GM18507 (cell line): ENCODE measurements at places on chromosomes 12 and 14.

DNA sequence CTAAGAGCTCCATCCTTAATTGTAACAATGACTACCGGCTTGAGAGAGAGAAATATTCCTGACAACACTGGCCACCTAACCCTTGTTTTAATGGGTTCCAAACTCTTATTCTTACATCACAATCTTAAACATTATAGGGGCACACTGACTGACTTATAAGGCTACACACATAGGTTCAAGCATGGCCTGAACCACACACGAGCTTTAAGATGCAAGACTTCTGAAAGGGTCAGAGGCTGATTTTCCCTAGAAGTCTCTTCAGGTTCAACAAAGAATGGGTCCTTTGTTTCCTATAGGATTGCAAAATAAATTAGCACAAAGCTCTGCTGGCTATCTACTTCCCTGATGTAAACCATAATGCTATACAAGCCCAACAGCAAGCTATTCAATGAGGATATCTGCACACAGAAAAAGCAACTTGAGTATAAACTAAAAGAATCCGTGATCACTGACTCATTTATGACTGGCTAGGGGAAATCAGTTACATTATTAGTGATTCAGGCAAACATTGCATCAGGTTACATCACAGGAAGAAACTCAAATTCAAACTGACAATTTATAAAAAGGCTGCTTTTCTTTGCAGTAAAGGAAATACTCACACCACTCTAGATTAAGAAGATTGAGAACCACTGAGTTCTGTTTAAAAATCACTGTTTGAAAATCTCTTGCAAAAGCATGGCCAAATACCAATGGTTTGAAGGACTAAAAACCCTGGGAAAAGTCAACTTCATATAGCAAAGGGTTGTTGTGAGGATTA is 8.5 kb downstream of the BTG1 start:
- no peak for DNase-seq

GRCh38 chr14:52950410-52950897 is 396 bp downstream of the FERMT2 start:
- DNase-seq, result no peak

GRCh38 chr14:52131640-52132320 is 62.9 kb upstream of the NID2 start:
- DNase-seq, result peak; percentile 29

GRCh38 chr12:100857418-100857817 is 62.8 kb downstream of the ANO4 start:
- DNase-seq, result no peak

GRCh38 chr14:68982581-68982980 is 3.5 kb upstream of the ACTN1 start:
- DNase-seq, result no peak

- DNase-seq, result no peak
Observed at GRCh38 chr12:27123642-27124041, 41.3 kb upstream of the C12orf71 start.

DNA sequence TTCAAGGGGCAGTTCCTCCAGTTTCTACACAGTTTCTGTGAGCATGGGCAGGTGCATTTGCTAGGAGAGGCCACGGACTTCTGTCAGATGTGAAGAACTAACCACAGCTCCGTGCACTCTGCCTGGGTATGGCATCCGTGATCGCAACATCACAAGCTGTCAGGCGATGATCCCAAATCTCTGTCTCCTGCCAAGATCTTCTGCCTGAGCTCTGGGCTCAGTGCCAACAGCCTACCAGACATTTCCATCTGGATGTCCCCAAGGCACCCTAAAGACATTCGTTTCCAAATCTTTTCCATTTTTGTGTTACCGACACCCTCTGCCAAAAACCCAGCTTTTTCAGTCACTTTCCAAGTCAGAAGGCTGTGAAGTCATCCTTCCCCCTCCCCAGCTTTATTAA is 292.1 kb downstream of the GLT1D1 start:
- no peak for DNase-seq

DNA sequence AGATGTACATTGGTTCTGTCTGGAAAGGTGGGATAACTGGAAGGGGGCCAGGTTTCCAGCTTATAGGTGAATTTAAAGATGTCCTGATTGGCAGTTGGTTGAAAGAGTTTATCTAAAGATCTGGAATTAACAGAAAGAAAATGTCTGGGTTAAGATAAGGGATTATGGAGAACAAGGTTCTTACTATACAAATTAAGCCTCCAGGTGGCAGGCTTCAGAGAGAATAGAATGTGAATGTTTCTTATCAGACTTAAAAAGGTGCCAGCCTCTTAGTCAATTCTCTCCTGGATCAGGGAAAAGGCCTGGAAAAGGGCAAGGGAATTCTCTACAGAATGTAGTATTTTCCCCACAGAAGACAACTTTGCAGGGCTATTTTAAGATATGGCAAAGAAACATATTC is 53.1 kb downstream of the CNTN1 start:
- no peak for DNase-seq

- no peak for DNase-seq
Observed at GRCh38 chr14:61965030-61965745, 203.0 kb downstream of the SNAPC1 start.

- DNase-seq, result no peak
Observed at GRCh38 chr12:94187361-94187760, 39.0 kb downstream of the PLXNC1 start.

GRCh38 chr14:77181603-77182437 is at the start of gene TMEM63C:
Gene TMEM63C (plus strand): TSS chr14:77181798. CDS start chr14:77218814, 37,016 bp downstream.
- peak; percentile 42 for DNase-seq

GRCh38 chr14:61574514-61574807 is 120.9 kb upstream of the HIF1A start:
- DNase-seq, result no peak

DNA sequence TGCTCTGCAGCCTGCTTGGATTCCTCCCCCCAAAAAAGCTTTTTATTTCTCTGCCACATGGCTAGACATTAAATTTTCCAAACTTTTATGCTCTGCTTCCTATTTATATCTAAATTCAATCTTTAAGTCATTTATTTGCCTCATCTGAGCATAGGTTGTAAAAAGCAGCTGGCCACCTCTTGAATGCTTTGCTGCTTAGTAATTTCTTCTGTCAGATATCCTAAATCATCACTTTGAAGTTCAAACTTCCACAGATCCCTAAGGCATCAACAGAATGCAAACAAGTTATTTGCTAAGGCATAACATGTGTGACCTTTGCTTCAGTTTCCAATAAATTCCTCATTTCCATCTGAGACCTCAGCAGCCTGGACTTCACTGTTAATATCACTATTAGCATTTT is 209.6 kb downstream of the FSCB start:
- DNase-seq, result no peak

DNA sequence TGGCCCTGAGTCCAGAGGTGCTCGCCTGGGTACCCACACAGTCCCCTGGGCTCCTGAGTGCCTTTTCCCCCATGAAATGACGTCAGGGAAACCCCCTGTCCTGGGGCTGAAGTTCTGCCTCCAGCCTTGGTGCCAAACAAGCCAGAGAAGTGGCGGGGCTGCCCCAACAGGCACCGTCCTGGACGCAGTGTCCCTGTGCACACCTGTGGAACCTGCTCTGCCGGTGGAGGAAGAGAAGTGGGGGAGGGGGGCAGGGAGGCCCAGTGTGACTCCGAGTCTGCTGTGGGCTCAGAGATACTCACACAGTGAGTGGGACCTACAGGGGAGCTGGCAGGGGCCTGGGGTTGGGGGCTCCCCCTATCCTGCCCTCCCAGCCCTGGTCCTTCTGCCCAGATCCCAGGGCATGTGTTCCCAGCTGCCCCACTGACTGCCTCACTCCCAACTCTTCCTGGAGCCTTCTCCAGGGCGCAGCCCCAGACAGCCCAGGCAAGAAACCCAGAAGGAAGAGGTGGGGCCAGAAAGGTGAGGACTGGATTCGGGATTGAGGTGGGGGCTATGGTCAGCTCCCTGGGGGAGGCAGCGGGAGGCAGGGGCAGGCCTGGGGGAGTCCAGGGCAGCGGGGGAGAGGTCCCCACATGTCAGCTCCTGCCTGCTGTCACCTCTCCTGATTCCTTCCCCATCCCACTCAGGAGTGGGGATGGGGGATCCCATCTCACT is 24.7 kb downstream of the CCDC85C start:
- DNase-seq, result no peak

DNA sequence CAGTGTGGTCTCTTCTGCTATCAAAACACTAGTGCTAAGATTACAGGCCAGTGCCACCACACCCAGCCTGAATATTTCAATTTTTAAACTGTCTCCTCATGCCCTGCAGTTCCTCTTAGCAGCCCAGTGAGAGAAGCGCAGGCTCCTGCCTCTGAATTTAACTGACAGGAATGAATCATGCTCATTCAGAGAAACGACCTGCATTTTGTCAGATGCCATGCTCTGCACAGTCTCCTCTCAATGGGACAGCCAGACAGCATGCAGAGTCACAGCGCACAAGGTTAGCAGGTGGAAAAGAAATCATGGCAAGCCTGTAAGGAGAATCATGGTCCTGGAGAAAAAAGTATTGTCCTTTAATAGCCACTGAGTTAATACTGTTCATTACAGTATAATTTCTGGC is 691.0 kb upstream of the SEL1L start:
- no peak for DNase-seq

DNA sequence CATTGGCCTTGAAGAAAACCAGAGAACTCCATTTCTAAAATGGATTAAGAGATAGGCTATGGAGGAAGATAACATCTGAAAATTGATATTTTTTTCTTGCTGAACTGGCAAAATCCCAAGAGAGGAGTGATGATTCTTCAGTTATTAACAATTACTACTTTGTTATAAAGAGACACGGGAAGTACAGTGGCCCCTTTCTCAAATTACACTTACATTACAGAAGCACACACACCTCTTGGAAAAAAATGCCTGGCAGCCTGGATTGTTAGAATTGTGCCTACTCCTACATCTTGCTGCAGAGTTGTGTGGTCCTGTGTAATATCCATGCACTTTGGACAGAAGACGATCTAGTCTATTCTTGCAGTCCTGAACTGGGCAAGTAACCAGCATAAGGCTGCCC is 71.7 kb downstream of the TGFB3 start:
- DNase-seq, result no peak

GRCh38 chr12:106142591-106143261 is 4.0 kb upstream of the NUAK1 start:
- no peak for DNase-seq

DNA sequence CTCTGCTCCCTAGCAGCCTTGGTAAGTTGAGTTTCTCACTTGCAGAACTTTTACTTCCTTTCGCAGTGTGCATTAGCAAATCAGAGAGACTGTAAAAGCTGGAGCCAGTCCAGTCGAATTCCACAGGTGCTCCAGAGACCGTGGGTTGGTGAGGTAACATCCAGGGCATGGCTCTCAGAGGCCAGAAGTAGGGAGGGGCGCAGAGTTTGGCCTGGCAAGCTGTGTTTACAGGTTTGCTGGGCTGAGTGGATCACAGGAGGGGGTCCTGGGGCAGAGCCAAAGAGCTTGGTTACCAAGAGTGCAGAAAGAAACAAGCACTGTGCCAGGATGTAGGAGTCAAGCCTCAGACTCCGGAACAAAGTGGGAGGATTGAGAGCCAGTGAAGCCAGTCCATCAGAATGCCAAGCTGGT is 10.2 kb upstream of the BHLHE41 start:
- DNase-seq, result no peak

GRCh38 chr12:44193281-44193680 is 357.4 kb downstream of the TMEM117 start:
- DNase-seq, result peak; percentile 2

DNA sequence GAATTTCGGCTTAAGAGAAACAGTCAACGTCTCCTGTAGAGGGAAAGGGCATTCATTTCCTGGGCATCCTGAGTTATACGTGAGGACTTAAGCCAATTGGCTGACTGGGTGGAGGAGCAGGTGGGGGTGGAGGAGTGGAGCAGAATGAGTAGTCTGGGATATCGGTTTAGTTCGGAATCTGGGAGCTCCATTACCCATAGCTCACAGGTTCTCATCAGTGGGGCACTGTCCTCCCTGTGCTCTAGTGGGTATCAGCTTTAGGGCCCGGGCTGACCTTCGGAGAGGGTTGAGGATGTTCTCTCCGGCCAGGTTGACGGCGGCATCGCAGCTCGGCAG is 704 bp downstream of the SDR39U1 start:
- DNase-seq, result no peak

DNA sequence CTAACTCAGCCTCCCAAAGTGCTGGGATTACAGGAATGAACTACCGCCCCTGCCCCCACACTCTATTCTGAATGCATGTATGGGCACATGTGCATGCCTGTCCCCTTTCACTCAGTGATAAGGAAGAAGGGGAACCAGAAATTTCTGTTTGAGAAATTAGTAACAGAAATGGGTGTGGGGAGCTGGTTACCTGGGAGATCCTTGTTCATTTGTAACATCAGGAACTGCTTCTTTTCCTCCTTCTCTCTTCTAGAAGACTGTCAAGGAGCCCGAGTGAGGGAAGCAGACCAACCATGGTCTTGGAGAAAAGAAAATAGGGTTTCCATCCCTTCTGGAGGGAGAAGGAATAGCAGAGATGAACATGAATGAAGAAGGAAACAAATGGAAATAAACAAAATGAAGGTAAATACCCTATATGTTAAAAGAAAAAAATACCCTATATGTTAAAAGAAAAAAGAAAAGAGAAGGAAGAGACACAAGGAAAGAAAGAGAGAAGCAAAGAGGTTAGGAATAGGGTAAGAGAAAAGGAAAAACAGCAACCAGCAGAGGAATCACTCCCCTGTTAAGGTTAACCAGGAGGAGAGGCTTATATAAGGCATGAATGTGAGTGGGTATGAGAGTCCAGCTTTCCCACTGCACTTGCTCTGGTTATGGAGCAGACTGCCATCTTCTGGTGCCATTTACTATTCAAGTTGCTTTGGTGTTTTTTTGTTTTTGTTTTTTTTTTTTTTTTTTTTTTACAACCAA is 3.3 kb downstream of the PPP1R3E start:
- DNase-seq, result no peak
